ENCODE measurements at places on chromosomes 11 and 22.

- DNase-seq, result no peak
These were observed 1422.9 kb downstream of the TBC1D22A start for GRCh38 chr22:48185071-48186055.

DNA sequence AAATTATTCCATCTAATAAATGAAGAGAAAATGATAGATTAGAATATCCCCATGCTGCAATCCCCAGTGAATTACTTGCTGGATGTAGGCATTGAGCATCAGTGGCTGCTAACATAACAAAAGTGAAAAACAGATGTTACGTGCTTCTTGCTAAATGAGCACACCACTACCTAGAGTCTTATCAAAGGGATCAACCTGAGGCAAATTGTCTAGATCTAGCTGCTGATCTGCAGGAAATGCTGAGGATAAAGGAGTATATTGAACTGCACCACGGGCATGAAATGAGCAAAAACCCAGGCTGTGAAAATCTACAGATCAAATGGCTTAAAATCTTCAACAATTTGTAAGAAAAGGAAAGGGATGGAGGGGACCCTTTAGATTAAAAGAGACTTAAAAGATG, 45.3 kb upstream of the SCUBE2 start:
- no peak for DNase-seq

- DNase-seq, result no peak
These were observed 44.0 kb downstream of the SPATA19 start for GRCh38 chr11:133801356-133801755.

GRCh38 chr11:75733431-75734107, 15.9 kb downstream of the MOGAT2 start:
- DNase-seq, result no peak

- no peak for DNase-seq
These were observed 130.4 kb downstream of the UVRAG start for GRCh38 chr11:75945446-75945845.

DNA sequence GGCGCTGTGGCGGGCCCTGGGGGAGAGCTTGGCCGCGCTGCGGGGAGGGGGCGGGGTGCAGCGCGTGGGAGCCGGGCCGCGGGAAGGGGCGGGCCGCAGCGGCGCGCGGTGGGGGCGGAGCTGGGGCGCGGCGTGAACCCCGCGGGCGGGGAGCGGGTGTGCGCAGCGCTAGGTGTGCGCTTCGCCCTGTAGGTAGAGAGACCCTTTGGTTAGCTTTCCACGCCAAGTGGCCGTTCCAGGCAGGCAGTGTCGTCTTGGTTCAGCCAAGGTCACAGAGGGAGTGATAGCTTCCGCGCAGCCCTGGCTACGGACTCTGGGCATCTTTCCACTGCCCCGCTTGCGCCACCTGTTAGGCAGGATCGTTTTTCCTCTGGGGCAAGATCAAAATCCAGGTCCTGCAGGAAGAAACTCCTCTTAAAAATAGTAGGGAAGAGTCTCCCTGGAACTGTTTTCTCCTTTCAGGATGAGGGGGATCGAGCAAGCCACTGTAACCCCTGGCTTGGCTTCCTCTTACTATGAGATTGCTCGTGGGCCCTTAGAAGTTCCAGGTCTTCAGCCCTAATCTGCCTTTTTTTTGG, 434 bp downstream of the BANF1 start:
- DNase-seq, result no peak

- no peak for DNase-seq
These were observed 9.1 kb upstream of the SERHL2 start for GRCh38 chr22:42544686-42545085.

DNA sequence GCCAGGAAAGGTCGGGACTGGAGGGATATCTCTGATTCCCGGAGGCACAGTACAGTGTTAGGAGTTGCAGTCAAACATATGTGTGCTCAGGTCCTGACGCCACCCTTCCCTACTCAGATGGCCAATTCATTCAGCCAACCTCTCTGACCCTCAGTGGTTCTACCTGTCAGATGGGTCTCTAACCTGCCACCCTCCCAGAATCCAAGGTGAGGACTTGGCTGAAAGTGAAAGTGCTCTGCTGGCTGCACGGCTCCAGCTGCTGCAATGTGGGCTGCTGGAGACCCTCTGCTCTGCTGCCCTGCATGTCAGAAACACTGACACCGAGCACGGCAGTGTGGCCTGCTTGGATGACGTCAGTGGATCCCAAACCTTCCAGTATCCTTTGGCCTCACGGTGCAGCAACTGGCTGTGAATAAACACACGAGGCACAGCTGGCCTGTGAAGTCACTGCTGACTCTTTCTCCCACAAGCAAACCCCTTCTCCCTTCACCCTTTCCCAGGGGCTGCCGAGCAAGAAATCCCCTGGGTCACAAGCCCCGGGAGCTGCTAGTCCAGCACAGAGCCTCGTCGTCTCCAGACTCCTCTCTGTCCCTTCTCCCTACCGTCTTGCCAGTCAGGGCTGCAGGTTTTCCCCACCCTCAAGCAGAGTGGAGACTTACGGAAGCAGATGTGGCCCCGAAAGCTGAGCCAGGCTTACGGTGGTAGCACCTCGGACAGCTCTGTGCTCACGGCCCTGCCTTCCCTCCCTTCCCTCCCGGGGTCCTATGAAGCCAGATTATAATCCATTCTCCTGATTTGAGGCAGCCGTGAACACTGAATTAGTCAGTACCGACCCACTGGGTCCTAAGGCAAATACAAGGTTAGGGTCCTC, 24.3 kb downstream of the KIAA0930 start:
- no peak for DNase-seq

DNA sequence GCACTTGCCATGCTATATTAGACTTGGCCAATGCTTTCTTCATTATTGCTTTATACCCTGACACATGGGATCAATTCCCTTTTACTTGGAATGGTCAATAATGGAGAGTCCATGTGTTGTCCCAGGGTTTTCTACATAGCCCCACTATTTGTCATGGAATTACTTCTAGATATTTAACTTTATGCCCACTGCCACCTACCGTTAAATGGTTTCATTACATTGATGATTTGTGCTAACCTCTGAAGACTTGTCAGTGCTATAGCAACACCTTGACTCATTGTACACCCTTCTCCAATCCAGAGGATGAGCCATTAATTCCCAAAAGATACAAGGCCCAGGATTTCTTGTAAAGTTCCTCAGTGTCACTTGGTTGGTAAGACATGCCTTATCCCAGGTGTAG, 31.4 kb upstream of the SLC22A25 start:
- DNase-seq, result no peak

- DNase-seq, result peak; percentile 8
These were observed 558.4 kb upstream of the CADM1 start for GRCh38 chr11:116062490-116063171.

GRCh38 chr11:119088406-119088805, 3.7 kb downstream of the HMBS start:
- DNase-seq, result no peak

DNA sequence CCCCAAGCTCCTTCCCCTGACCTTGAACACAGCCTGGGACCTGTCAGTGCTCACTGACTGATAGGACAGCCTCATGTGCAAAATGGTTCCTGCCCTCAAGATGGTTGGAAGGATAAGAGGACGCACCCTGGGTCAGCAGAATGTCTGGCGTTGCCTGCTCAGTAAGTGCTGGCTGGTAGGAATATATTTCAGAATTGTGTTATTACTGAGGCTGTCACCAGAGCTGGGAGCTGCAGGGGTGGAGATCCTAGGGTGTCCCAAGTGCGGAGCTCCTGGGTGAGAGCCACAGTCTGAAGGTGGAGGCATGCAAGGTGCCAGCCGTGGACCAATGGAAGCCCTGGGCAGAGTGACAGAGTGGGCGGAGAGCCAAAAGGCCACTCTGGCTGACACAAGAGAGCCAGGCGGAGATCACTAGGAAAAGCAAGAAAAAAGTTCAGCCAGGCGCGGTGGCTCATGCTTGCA, 1.0 kb upstream of the SEC14L4 start:
- no peak for DNase-seq

- no peak for DNase-seq
These were observed 13.8 kb upstream of the TUBA8 start for GRCh38 chr22:18096823-18097222.

- no peak for DNase-seq
These were observed 3.4 kb downstream of the CEND1 start for GRCh38 chr11:786235-787083.

- DNase-seq, result peak; percentile 47
These were observed 50.1 kb downstream of the FBLN1 start for GRCh38 chr22:45552580-45553350.

DNA sequence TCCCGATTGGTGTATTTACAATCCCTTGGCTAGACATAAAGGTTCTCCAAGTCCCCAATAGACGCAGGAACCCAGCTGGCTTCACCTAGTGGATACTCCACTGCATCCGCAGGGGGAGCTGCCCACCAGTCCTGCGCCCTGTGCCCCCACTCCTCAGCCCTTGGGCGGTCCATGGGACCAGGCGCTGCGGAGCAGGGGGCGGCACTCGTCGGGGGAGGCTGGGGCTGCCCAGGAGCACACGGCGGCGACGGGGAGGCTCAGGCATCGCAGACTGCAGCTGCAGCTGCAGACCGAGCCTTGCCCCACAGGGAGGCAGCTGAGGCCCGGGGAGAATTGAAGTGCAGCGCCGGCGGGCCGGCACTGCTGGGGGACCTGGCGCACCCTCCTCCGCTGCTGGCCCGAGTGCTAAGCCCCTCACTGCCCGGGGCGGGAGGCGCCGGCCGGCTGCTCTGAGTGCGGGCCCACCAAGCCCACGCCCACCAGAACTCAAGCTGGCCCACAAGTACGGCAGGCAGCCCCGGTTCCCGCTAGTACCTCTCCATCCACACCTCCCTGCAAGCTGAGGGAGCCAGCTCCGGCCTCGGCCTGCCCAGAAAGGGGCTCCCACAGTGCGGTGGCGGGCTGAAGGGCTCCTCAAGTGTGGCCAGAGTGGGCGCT, 12.2 kb upstream of the SIK3 start:
- DNase-seq, result no peak

- no peak for DNase-seq
These were observed 44.1 kb upstream of the PRDM11 start for GRCh38 chr11:45102361-45102809.

DNA sequence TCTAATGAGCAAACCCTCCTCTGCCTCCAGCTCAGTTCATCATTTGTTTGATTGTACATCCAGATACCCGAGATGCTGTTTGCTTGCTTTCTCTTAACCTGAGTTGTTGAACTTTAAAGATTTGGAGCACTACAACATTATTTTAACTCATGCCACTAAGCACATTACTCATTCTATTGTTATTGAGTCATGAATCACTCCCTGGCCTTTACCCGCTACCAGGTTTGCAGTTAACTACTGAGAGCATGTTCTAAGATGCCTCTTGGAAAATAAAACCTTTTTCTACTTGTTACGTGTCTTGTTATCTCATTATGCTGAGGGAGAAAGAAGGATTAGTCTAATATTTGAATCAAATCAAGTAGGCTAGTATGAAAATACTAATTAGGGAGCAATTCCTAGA, 720.6 kb upstream of the ANO5 start:
- DNase-seq, result no peak

Data from muscle of arm (tissue), 14 donors.